ENCODE measurements at places on chromosomes 11 and 22.

GRCh38 chr11:123085497-123085896, 23.6 kb upstream of the HSPA8 start:
- no peak for DNase-seq

- DNase-seq = no peak
Measured at GRCh38 chr22:17774206-17774925, at the start of gene BID. TSS of gene BID (minus strand) at chr22:17774469. CDS start at chr22:17750116, 24,353 bp downstream.

DNA sequence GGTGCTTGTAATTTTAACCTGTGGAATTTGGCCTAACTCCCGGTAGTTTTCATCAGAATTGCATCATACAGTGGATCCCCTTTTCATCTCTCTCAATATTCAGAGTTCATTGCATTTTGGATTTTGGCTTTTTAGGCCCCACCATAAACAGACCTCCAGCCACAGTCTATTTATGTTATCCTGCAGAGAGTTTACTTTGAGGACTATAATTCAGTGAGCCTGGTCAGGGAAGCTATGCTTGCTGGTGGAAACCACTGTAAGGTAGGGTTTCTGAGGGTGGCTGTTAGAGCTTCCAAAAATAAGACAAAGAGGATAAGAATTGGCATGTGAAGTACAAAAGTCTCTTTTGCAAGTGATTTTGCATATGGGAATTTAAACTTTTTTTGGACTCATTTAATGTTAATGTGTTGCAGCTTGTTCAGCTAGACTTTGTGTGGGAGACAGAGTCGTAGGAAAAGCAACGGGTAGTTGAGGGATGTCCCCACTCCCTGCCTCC, 34.8 kb upstream of the DDI1 start:
- no peak for DNase-seq

GRCh38 chr11:101817581-101817980, 97.2 kb upstream of the CEP126 start:
- no peak for DNase-seq

GRCh38 chr11:7487360-7487759, 2.1 kb downstream of the OLFML1 start:
- no peak for DNase-seq
